ENCODE measurements at places on chromosomes 6 and 20.
A peak's percentile ranks its signal among the peaks of the same experiment; 100 is the strongest.

GRCh38 chr6:129744201-129744879 lies 34.4 kb upstream of the ARHGAP18 start:
- DNase-seq = peak; percentile 33

GRCh38 chr20:20480126-20480525 lies 112.2 kb downstream of the INSM1 start:
- DNase-seq = no peak

DNA sequence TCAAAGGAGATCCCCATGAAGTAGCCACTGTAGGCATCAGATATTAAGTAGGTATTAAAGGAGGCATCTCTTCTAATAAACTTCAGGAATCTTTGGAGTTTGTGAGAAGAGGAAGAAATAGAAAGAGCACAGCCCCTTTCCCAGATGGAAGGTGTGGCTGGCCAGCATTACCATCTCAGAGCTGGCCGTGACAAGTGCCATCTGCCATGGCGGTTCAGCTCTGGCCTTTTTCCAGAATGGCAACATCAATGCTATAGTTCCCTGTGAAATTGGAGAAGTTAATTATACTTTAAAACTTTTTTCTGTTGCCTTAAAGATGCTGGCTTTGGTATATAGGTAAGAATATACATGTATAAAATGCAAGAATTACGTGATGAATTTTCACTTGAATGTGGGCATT lies 51.9 kb upstream of the MCUR1 start:
- DNase-seq = no peak

DNA sequence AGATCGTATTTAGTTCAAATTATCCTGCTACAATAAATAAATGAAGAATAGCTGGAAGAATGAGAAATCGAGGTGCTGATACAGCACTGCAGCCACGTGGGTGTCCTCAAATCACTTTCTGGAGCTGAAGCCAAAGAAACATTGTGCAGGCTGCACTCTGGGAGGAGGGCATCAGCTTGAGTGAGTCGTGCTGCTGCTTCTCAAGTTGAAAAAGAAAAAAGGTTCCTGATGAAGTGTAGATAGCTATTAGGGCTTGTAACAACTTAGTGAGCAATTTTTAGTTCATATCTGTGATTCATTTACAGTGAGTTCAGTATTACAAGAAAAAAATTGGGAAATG lies 40.5 kb downstream of the DSE start:
- peak; percentile 50 for DNase-seq

- DNase-seq = no peak
These were observed 34.4 kb upstream of the NHSL1 start for GRCh38 chr6:138533667-138534066.

DNA sequence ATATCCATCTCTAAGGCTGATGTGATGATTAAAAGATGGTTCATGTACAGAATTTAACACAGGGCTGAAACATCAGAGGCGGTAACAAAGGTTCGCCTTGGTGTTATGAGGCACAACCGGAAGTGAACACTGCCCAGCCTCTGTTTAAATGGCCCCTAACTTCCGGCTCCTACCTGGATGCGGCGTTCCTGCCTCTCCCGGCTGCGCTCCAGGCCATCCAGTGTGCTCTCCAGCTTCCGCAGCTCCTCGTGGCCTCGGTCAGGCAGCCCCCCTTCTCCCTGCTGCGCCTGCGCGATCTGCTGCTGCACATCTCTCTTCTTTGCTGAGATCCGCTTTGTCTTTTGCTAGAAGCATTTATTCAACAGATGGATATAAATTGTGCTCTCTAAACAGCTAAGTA lies 195.3 kb downstream of the SYNE1 start:
- DNase-seq = no peak

DNA sequence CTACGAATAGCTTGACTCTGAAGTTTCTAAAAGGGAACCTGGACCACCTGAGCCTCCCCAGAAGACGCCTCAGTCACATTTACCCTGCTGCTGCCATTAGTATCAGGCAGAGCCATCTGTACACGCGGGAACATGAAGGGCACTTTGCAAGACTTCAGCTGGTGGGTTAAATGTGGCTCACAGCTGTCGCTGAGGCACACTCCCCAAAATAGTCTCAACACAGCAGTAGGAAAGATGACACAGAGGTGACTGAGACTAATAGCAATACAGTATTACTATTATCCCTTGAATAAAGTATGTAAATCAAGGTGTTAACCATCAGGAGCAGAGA lies 29.0 kb downstream of the PSMB1 start:
- DNase-seq = no peak

GRCh38 chr6:24686946-24687345 lies 20.1 kb downstream of the ACOT13 start:
- no peak for DNase-seq

GRCh38 chr6:26158076-26158580 lies 70.9 kb downstream of the HFE start:
- DNase-seq = no peak

- no peak for DNase-seq
These were observed 4.0 kb downstream of the SOD2 start for GRCh38 chr6:159689001-159689400.

- DNase-seq = no peak
These were observed 214.8 kb upstream of the RREB1 start for GRCh38 chr6:6892744-6893583.

Measured in HFFc6 (cell line).